ENCODE measurements at places on chromosomes 6 and 20.

DNA sequence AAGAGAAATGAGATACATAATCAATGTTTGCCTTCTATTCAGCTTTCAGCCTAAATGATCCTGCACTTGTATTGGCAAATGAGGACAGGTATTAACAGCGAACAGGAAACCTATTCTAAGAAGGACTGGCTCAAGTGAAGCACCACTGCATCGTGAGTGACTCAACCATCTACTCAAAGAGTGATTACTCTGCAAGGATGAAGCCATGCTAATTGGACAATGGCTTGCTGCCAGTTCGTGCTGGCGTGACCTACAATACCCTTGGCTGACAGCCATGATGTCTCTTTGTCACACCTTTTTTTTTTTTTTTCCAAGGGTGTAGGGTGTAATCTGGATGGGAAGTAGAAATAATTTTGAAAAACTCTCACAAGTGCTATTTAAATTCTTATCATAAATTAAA is 104.9 kb downstream of the GJA10 start:
- DNase-seq = peak; percentile 100

GRCh38 chr6:90158936-90159335 is 137.7 kb downstream of the BACH2 start:
- no peak for DNase-seq

DNA sequence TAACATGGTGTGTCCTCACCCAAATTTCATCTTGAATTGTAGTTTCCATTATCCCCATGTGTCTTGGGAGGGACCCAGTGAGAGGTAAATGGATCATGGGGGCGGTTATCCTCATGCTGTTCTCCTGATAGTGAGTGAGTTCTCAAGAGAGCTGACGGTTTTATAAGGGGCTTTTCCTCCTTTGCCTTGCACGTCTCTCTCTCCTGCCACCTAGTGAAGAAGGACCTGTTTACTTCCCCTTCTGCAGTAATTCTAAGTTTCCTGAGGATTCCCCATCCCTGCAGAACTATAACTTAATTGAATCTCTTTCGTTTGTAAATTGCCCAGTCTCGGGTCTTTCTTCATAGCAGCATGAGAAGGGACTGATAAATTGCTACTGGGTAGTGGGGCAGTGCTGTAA is 789.3 kb downstream of the FRK start:
- DNase-seq = no peak

DNA sequence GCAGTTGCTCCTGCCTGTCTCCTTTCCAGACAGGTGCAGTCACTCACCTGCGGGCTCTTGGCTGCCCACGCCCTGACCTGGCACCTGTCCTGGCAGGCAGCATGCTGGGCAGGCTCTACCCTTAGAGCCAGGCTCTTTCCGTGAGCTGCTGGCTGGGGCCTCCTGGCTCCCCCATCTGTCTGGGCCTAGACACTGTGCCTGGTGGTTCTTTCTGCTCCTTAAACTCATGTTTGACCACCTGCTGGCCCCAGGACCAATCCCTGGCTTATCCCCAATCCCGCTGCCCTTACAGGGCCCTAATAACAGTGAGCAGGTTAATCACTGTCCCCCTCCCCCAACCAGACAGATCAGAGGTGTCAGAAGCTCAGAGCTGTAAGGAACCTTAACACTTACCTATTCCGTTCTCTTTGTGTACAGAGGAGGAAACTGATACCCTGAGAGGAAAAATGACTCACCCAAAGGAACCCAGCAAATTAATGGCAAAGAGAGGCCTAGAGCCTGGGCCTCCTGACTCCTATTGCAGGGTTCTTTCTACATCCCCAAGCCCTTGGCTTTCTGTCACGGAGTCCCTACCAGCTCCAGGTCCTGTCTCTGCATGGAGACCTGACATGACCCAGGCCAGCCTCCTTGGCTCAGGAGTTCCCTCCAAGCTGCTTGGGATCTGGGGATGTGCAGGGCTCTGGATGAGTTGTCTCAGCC is 54.7 kb downstream of the RAB44 start:
- DNase-seq = no peak

DNA sequence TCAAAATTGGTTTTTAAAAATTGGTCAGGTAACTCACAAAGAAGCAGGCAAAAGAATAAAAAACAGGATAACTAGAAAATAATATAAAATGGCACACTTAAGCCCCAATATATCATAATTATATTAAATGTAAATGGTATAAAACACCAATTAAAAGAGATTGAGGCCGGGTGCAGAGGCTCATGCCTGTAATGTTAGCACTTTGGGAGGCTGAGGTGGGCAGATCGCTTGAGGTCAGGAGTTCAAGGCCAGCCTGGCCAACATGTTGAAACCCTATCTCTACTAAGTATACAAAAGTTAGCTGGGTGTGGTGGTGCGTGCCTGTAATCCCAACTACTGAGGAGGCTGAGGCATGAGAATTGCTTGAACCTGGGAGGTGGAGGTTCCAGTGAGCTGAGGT is 36.1 kb downstream of the TCP11 start:
- no peak for DNase-seq

DNA sequence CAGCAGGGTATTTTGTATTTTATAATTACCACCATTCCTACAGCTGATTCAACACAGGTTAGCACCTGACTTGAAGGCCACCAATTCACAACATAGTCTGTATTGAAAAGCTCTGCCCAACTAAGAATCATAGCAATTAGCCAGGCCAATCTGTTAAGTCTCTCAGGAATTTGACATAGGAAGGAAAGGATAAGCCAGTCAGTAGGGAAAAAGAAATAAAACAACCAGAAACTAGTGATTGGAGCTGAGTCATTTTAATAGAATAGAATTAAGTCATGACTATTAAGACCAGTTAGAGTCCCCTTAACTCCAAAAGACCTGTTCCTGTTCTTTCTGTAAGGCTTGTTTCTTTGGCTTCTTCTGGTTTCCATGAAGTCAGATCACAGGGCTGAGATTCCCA is 8.1 kb downstream of the RANBP9 start:
- DNase-seq = no peak

GRCh38 chr6:79073888-79074287 is 4.2 kb downstream of the PHIP start:
- DNase-seq = no peak

DNA sequence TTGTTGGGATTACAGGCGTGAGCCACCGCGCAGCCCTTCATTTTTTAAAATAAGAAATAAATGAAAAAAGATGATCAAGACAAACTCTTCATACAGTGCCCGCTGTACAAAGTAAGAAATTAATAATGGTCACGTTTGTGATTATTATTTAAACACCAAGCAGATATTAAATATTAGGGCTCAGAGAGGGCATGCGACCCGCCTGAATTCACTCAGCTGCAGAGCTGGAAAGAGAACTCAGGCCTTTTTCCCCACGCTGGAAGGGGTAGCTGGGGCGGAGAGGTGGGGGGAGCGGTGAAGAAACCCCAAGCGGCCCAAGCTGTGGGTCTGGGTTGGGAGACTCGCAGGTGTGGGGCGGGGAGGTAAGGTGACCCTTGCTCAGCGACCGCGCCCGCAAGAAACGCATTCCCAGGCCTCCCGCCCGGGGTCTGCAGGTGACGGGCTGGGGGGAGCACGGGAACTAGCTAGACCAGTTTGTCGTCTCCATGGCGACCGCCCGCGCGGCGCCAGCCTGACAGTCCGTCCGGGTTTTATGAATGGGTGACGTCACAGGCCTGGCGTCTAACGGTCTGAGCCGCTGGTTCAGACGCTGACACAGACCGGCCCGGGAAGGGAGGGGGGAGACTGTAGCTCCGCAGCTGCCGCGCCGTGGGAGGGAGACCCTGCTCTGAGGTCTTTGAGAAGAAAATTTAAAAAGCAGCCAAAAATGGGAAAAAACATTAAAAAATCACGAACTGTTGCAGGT is 1.1 kb upstream of the ID1 start:
- DNase-seq = peak; percentile 98
